ENCODE measurements at places on chromosomes 1 and 21.

DNA sequence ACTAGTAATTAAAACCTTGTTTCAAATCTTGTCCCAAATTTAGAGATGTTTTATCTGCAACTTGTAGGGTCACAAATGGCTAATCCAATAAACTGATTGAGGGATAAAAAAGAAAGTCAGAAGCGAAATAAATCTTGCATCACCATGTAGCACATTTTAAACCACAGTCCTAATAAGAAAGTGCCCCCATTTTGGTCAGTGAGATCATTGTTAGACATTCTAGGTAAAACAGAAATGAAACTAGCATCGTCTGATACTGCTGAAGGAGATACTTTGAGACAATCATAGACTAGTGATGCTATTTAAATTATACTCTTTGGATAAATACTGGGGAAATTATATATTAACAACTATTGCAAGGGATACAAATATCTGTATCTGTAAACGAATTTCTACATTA lies 247.9 kb downstream of the AMY1C start:
- DNase-seq: no peak

- no peak for DNase-seq
Measured at GRCh38 chr21:24976238-24976637, 631.0 kb downstream of the MRPL39 start.

DNA sequence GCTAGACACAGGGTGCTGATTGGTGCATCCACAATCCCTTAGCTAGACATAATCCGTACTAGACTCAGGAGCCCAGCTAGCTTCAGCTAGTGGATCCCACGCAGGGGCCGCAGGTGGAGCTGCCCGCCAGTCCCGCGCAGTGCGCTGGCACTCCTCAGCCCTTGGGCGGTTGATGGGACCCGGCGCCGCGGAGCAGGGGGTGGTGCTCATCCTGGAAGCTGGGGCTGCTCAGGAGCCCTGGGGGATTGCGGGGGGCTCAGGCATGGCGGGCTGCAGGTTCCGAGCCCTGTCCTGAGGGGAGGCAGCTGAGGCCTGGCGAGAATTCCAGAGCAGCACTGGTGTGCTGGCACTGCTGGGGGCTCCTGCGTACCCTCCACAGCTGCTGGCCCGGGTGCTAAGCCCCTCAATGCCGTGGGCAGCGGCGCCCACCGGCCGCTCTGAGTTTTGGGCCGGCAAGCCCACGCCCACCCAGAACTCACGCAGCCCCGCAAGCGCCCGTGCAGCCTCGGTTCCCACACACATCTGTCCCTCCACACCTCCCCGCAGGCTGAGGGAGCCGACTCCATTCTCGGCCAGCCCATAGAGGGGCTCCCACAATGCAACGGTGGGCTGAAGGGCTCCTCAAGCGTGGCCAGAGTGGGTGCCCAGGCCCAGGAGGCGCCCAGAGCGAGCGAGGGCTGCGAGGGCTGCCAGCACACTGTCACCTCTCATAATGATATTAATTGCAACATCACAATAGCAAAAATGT lies 87.4 kb downstream of the CRB1 start:
- DNase-seq: no peak

DNA sequence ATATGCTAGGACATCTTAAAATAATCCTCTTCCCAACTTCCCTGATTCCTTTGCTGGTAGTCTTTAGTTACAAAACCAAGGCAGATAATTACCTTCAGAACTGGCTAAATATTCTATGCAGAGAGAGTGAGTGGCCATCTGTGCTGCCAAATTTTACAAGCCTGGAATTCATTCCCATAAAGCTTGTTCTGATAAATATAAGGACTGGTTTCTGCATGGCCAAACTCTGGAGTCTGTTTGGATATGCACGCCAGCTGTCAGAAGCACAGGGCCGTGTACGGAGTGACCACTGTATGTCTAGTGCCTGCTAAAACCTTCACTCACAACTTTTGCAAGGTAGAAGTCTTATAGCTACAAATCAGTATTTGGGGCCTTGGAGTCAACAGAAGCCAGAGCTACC lies 66.5 kb upstream of the RAVER2 start:
- no peak for DNase-seq

DNA sequence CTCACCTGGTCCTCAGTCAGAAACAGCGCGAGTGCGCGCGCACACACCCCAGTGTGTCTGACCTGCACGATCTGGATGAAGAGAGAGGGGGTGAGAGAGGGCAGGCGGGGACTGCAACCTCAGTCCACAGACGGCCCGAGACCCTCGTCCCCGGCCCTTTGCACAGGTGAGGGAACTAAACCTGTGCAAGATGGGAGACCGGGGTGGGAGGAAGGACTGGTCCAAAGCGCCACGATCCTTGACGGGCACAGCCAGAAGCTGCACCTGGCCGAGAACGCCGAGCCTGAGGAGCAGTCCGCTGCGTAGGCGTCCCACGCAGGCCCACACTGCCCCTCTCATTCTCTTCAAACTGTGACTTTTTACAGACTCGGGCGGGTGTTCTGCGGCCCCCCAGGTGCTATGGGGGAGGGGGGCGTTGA lies 519 bp upstream of the IQCC start:
- DNase-seq: no peak

GRCh38 chr1:21337454-21337927 lies 47.2 kb upstream of the ECE1 start:
- DNase-seq: no peak

- DNase-seq: no peak
Measured at GRCh38 chr1:67031121-67031858, 22.7 kb downstream of the SLC35D1 start.

DNA sequence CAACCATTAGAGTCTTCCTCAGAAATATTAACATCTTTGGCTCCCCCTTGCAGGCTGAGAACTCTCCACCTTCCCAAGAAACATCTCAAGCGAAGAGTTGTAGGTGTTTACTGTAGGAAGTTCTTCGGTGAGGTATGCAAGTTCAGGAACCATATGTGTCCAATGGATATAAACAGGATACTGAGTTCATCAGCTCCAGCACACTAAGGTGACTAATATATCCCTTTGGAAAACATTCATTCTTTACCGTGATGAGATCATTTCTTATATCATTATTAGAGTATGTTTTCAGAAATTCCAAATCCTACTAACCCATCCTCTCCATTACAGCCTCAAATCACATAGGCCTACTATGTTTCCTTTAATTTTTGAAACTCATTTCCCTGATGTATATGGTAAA lies 37.3 kb upstream of the PRMT6 start:
- DNase-seq: no peak

DNA sequence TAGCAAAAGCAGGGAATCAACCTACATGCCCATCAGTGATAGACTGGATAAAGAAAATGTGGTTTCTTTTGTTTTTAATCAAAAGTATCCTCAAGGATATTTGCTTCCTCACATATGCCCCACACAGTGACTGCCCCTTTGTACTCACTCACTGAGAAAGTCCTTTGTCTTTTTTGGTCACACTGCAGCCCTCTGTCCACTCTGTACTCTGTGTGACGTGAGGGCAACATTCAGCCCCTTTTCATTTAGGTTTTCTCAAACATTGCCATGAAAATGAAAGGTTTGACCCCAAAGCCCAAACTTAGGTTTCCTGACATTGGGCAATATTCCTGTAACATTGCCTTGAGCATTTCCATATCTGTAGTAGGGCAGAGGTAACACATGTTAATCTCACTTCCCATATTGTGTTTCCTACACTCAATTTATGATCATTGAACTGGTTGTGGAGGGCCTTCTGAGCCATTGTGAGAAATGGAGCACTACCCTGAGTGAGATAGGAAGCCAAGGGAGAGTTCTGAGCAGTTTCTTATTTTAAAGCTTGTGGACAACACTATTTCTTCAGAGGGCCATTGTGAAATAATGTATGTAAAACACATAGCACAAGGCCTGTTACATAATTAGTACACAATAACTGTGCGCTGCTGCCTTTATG lies 501.9 kb upstream of the C1orf87 start:
- no peak for DNase-seq

- DNase-seq: no peak
Measured at GRCh38 chr1:172581779-172582178, 48.8 kb downstream of the SUCO start.

- no peak for DNase-seq
Measured at GRCh38 chr1:114509596-114510273, 1.3 kb downstream of the TRIM33 start.

DNA sequence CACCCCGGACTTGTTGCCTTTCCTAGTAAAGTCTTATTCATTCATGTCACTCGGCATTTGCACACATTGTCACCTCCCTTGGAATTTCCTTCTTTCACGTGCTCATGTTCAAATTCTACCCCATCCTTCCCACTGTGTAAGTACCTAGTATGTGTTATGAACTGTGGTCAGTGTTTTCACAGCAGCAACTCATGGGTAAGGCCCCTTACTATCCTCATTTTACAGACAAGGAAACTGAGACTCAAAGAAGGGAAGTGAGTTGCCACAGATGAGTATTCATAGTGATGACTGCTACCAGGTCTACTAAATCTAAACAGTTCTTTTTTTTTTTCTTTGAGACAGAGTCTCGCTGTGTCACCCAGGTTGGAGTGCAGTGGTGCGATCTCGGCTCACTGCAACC lies 10.5 kb downstream of the CITED4 start:
- DNase-seq: no peak

GRCh38 chr1:34612091-34612827 lies 142.6 kb upstream of the GJB5 start:
- no peak for DNase-seq

- DNase-seq: no peak
Measured at GRCh38 chr1:172905452-172905851, 145.3 kb downstream of the TNFSF18 start.

GRCh38 chr1:109909561-109909960 lies 1.1 kb upstream of the CSF1 start:
- no peak for DNase-seq

GRCh38 chr1:116861137-116861536 lies 48.6 kb upstream of the PTGFRN start:
- DNase-seq: no peak

DNA sequence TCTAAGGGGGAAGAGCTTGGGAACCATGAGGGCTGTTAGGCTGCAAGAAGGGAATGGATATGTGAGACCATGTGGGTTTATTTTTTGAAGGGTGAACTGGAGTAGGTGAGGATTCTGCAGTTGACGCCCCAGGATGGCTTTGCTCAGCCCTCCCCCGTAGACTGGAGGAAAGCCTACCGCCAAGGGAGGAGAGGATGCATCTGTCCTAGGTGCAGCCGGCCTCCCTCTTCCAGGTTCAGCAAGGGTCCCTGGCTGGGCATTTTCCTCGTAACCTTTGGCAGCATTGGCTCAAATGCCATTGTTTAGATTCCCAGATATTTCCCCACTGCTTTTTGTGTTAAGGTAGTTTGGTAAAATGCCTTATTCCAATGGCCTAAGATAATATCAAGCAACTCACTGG lies 16.6 kb downstream of the TFF3 start:
- DNase-seq: no peak

GRCh38 chr1:247269133-247269532 lies 13.3 kb downstream of the VN1R5 start:
- no peak for DNase-seq

- DNase-seq: no peak
Measured at GRCh38 chr1:217614200-217614712, 16.6 kb downstream of the GPATCH2 start.

DNA sequence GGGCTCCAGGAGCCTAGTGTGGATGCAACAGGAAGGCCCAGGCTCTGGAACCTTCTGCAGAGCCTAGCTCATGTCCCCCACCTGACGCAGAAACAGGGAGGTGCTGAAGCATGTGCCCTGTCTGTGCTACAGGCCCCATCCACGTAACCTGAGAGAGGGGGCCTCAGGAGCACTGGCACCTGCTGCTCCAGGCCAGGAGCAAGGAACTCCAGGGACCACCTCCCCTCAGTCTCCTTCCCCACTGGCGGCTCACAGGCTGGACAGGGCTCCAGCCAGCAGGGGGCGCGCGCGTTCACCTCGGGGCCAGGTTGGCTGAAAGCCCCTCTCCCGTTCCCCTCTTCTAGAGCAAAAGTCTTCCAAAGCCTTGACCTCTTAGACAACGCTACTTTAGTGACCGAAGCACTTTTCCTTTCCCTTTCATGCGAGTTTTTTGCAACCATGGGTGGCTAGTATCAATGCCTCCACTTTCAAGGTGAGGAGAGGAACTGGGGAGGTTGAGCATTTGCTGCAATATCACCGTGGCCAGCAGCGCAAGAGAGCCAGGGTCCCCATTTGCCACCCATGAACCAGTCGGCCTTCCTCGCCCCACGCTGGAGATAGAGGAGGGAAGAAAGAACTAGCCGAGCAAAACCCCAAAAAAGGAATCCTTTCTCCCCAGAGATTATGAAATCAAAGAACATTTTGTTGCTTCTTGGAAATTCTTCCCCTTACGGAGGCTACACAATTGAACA lies 52.4 kb upstream of the GPR157 start:
- no peak for DNase-seq
